ENCODE measurements at places on chromosomes 11 and 22.

DNA sequence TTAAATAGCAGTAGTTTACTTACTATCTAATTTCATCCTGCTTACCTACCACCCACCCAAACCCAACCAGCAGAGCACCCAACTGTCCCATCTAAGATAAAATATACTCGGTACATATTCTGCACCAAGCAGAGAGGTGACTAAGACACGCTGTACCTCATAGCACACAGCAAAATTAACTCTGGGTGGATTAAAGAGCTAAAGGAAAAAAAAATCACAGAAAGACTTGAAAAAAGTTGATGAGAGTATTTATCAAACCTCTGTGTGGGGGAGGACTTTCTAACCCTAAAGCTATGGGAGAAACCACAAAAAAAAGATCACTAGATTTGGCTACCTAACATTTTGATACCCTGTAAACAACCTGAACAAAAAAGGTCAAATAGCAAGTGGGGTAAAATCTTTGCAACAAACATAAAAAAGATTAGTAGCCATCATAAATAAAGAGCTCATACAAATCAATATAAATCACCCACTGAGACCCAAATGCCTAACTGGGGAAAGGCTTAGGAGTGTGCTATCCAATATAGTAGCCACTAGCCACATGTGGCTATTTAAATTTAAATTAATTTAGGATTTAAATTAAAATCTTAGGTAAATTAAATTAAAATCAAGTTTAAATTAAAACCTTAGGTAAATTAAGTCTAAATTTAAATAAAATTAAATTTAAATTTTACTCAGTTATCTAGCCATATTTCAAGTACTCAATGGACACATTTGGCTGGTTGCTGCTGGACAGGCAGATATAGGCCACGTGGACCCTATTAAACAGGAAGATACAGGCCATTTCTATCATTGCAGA lies 25.6 kb upstream of the CD5 start:
- DNase-seq = no peak

GRCh38 chr11:34405079-34405858 lies 33.5 kb upstream of the CAT start:
- DNase-seq = no peak

DNA sequence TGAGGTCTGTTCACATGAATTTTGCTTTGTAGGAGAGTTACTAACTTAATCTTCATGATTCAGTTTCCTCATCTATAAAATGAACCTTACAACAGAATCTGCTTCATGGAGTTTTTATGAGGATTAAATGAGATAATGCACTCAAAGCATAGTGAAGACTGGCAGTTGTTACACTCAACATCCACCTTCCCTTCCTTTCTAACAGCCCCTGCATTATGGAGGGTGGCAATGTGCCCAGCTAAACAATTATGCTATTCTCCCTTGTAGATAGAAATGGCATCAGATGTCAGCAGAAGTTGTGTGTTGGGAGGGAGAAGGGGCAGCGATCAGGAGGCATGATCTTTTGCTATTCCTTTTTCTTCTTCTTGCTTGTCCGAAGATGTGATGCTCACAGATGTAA lies 6.5 kb downstream of the POU2AF1 start:
- DNase-seq = no peak

- peak; percentile 38 for DNase-seq
Observed at GRCh38 chr22:35631597-35631996, 14.5 kb upstream of the MB start.

- no peak for DNase-seq
Observed at GRCh38 chr22:27772081-27772983, 29.2 kb downstream of the MN1 start.

DNA sequence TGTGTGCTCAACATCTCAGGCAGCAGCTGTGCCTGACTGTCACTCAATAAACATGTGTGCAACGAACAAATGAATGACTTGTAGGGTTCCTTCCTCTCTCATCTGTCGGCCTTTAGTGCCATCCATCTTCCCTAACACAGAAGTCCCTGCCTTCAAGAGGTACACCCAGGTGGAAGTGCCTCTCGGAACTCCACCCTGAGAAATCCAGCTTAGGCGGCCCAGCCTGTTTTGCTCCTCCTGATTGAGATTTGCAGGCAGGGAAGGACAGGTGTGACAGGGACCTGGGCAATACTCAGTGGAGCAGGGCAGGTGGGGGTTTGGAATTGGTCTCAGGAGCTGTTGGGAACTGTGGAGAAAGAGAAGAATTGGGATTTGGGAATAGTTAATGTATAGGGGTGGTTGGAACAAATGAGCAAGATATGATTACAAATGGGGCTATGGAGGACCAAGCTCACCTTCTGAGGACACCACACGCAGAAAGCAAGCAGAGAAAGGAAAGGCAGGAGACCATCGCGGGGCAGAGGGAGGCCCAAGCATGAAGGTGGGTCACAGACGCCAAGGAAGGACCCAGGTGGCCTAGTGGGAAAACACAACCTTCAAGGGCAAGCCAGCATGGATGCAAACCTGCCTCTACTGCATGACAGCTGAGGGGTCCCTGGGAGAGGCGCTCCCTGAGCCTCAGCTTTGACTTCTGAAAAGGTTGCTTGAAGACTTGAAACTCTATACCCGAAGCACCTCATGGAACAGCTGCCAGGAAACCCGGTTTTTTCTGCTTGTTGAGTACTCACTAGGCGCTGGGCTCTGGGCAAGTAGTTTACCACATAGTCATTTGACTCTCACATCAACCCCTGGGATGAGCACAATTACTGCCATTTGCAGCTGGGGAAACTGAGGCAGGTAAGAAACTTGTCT lies 40.9 kb upstream of the ANO1 start:
- no peak for DNase-seq

DNA sequence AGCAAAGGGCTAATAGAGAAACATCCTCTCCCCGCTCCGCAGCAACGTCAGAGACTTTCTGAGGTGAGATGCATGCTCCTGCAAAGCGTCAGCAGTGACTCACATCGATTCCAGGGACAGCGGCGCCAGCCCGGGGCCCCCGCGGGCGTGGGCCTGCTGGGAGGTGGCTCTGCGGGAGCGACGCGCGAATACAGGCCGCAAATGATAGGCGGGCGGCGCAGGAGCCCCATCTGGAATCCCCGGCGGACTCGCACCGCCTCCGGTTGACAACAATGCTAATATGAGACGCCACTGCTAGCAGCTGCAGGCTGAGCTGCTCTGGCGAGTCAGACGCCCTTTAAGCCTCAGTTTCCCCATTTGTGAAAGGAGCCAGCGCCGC lies 557 bp downstream of the RANGAP1 start:
- DNase-seq = no peak

- no peak for DNase-seq
Observed at GRCh38 chr11:12058425-12059115, 50.1 kb upstream of the DKK3 start.

Data from 8988T (cell line).